ENCODE measurements at places on chromosomes 7 and 10.
A peak's percentile ranks its signal among the peaks of the same experiment; 100 is the strongest.

DNA sequence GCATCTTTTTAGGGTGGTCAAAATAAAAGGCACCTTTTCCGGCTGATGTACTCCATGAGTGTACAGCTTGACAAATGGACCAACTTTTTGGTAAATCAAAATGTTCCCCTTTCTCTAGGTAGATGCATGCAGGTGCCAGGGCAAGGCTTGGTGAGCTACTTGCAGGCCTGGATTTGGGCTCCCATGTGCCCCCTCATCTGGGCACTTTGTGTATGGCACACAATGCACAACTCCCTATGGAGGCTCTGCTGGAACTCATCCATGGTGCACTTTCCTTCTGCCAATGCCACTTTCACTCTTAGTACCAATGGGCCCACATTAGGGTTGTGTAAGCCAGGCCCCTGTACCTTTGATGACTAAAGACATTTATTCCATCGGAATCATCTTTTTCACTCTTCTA, 300.8 kb downstream of the SDHAF3 start:
- no peak for DNase-seq

DNA sequence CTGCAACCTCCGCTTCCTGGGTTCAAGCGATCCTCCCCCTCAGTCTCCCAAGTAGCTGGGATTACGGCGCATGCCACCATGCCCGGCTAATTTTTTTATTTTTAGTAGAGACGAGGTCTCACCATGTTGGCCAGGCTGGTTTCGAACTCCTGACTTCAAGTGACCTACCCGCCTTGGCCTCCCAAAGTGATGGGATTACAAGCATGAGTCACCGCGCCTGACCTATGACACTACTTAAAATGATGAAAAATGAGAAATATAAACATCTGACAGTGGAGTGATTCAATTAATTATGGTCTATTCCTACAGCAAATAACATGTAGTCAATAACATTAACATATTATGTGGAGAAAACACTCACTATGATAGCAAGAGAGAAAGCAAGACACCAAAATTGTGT, 2.2 kb downstream of the BRAT1 start:
- no peak for DNase-seq

- peak; percentile 33 for DNase-seq
Measured at GRCh38 chr7:44580945-44581878, 819 bp downstream of the TMED4 start.

- no peak for DNase-seq
Measured at GRCh38 chr10:83921984-83922860, 217.1 kb upstream of the GHITM start.

GRCh38 chr7:142811154-142811737, 40.5 kb downstream of the PRSS2 start:
- DNase-seq: no peak

- DNase-seq: no peak
Measured at GRCh38 chr10:74486659-74487058, 335.6 kb downstream of the ADK start.

- no peak for DNase-seq
Measured at GRCh38 chr7:110669410-110669809, 421.5 kb upstream of the LRRN3 start.

DNA sequence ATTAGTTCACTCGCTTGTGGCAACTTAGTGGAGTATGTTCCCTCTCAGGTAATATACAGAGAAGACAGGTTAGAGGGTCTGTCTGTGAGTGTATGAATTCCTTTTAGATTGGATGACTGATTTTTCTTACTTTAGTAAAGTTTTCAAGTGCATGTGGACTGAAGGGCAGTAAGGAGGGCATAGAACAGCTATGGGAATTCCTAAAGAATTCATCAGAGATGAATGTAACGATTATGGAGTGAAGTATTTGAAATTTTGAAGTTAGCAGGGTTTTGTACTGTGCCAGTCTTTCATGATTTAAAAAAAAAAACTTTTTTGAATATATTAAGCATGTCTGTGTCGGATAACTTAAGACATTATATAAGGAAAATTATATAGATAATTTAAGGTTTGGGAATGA, 15.5 kb downstream of the MAPK8 start:
- DNase-seq: no peak

GRCh38 chr10:23196915-23197314, 4.8 kb downstream of the PTF1A start:
- no peak for DNase-seq

DNA sequence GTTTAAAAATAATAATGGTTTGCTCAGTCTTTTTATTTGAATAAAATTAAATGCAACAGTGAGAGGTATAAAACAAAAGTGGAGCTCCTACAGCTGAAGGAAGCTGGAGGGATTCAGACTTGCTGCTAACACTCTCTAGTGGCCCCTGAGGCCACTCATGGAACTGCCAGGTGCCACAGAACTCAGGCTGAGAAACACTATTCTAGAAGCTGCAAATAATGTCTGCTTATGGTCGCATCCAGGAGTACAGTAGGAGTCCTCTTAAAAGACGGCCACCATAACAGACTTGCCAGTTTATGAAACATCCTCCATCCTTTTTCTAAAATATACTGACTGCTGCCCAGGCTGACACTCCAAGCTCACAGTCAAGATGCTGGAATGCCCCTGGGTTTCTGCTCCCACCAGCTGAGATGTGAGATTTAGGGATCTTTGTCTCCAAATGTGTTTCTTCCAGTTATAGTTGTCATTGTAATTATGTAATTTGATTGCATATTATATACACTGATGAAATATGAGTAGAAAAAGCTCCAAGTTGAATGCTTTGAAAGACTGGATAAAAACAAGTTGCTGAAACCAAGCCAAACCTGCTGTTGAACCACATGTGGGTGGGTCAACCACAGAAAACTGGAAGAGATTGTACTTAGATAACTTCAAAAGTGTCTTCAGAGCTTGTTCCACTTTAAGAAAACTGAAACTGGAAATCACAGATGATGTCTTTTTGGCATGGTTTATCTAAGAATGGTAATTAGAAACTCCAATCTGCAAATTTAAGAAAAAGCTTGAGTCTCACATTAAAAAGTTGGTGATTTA, 213.7 kb upstream of the AOAH start:
- no peak for DNase-seq

DNA sequence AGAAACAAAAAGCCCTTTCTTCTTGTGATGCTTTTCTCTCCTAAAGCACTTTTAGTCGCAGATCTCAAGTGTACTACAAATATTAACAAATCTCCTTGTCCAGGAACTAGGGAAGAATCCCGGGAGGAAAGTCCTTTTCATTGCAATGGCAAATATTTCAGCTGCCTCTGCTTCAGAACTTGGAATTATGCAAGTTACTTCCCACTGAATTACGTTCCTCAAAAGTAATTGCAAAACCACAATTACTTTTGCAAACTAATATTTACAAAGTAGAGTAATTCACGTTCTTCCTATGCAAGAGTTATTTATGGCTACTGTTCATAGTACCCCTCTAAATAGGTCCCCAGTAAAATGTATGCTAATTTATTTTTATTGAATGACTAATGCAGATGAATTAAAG, 14.5 kb downstream of the PRKCQ start:
- no peak for DNase-seq

- no peak for DNase-seq
Measured at GRCh38 chr7:45701701-45702510, 127.7 kb downstream of the ADCY1 start.

GRCh38 chr7:6246251-6246917, 26.0 kb downstream of the CYTH3 start:
- DNase-seq: no peak

- DNase-seq: no peak
Measured at GRCh38 chr7:74684921-74685320, 27.4 kb downstream of the GTF2I start.

GRCh38 chr7:81419731-81420130, 350.1 kb downstream of the HGF start:
- no peak for DNase-seq

DNA sequence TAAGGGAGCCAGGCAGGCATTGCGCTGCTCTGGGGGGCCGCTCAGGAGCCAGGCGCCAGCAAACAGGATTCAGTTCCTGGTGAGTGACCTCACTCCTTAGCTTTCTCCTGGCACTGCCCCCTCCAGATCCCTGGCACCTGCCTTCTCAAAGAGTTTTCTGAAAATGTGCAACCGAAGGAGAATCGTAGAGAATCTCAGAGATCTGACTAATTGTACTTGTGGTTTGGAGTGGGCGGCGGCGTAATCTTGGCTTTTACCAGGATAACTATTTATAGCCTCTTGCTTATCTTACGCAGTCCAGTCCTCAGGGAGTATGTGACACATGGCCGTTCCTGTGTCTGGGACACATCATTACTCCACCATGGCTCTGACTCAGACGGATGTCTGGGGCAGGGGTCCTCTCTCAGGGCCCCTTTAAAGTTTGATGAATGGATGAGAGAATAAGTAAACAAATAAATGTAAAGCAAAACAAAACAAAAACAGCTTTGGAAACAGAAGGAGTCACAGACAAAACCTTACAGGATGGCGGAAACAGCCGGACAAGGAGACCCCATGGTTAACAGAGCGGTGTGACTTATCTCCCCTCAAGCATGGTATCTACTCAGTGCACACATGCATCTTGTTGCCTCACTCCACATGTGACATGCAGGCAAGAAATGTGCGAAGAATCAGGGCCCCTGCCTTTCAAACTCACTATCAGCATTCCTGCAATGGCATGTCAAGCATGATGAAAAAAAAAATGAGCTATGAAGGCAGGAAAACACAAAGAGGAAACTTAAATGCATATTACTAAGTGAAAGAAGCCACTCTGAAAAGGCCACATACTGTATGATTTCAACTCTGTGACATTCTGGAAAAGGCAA, 99.7 kb downstream of the TNS3 start:
- DNase-seq: no peak

GRCh38 chr7:130288168-130288567, 4.8 kb upstream of the CPA4 start:
- DNase-seq: no peak

DNA sequence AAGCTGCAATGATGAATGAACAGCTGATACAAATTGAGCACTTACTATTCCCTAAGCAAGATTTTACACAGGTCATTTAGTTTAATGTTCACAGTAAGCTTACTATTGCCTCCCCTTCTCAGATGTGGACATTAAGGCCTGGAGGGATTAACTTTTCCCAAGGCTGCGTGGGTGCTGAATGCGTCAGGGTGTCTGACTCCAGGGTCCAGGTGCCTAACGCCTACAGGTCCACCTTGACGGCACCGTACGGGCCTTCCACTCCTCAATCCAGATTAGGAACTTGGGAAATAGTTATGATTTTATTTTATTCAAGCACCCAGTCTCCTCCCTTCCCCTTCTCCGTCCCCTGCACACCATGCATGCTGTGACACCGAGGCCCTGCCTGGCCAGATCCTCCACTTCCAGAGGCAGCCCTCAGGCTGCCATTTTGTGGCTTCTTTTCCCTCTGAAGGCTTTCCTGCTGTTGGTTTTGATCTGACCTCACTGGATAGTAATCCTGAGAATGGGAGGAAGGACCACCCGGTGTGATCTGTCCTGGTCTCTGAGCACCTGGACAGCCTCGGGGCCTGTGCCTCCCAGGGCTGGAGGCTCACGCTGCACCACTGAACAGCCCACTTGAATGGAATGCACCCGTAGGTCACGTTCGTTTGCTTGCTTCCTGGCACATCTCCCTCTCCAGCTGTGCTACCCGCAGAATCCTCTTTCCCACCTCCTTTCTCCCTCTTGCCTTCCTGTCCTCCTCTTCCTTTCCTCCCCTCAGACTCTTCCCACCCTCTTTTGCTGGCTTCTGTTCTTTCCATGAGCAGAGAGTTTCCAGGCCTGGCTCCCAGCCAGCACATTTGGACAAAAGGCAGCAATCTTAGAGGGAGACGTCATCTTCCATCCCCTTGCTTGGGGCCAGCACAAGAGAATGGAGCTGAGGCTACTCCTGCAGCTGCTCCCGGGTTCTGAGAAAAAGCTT, 14.4 kb downstream of the DENND2A start:
- DNase-seq: no peak

GRCh38 chr7:114008696-114009095, 89.9 kb upstream of the PPP1R3A start:
- no peak for DNase-seq

GRCh38 chr10:84200537-84201243, 6.4 kb downstream of the CDHR1 start:
- no peak for DNase-seq

DNA sequence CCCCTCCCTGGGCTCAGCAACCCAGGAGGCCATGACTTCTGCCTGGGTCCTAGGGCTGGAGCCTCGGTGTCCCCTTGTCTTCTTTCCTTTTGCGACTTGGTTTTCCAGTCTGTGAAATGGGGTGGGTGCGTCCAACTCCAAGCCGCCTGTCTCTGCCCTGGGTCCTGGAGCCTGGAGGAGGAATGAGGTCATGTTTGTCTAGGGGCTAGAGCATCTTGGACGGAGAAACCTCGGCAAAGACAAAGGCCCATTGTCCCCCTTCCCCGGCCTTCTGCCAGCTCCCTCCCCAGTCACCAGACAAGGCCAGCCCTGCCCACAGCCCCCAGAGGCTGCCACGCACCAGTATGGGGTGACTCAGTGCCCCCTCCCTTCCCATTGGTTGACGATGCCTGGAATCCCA, 39.8 kb upstream of the ELN start:
- no peak for DNase-seq

- no peak for DNase-seq
Measured at GRCh38 chr7:143015084-143015483, 11.8 kb downstream of the OR9A2 start.

GRCh38 chr7:91596287-91596686, 284.2 kb downstream of the MTERF1 start:
- DNase-seq: no peak

DNA sequence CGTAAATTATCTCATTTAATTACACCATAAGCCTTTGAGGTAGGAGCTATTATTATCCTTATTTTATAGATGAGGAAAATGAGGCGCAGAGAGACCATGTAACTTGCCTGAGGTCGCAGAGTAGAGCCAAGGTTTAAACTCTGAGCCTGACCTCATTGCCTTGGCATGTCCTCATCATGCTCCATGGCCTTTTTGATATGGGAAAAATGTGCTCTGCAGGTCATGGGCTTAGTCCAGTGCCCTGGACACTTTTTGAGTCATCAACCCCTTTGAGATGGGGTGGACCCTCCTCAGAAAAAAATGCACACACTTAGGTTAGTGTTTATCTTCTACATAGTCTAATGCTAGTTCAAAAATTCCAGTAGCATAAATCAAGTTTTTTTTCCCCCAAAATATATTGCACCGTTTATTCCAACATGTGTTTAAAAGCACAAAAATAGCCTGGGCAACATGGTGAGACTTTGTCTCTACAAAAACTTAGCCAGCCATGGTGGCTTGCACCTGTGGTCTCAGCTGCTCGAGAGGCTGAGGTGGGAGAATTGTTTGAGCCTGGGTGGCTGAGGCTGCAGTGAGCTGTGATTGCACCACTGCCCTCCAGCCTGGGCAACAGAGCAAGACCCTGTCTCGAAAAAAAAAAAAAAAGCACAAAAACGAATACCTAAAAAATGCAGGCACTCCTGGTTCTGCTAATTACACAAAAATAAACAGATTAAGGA, 28.6 kb upstream of the TMEM178B start:
- DNase-seq: no peak

- no peak for DNase-seq
Measured at GRCh38 chr7:106869954-106870353, 4.9 kb downstream of the PIK3CG start.

GRCh38 chr7:108459922-108460551, 3.8 kb upstream of the NRCAM start:
- DNase-seq: no peak

- no peak for DNase-seq
Measured at GRCh38 chr10:15504101-15504840, 133.2 kb upstream of the FAM171A1 start.

- DNase-seq: no peak
Measured at GRCh38 chr7:155988416-155988815, 176.2 kb upstream of the SHH start.
